ENCODE measurements at places on chromosomes 6 and 20.

GRCh38 chr6:18330548-18331081 lies 56.5 kb upstream of the RNF144B start:
- no peak for DNase-seq

GRCh38 chr6:138997136-138997535 lies 9.1 kb upstream of the REPS1 start:
- no peak for DNase-seq

DNA sequence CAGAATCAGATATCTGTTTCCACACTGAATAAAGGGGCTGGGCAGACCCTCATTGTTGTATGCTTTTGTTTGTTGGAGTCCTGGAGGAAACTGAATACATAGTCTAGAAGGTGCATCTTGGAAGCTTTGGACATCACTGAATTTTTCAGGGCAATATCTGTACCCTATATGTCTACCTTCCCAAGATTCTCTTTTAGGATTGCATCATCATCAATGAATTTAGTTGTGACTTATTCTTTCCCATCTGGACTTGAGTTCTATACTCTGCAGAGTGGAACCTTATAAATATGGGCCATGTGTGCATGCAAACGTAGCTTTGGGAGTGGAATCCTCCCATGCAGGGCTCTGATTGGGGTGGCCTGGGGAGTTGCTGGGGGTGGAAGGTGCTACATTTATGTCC lies 60.7 kb upstream of the PROKR2 start:
- DNase-seq = no peak

GRCh38 chr6:158795516-158795915 lies 23.7 kb downstream of the EZR start:
- DNase-seq = no peak

DNA sequence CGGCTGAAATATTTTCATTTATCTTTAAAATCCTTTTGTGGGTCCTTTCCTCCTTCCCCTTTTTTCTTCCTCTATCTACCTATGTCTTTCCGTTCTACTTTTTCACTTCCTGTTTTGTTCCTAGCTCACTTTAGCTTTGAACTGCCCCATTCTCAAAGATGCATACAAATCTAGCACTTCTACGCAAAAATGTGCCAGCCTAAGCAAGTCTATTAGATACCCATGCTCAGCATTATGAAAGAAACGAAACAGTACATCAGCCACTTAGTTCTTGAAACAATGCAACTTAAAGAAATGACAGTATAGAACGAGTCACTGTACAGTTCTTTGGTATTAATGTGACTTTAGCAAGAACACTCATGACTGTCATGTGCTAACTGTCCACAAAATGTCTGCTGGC lies 47.3 kb upstream of the MARCKS start:
- DNase-seq = no peak

DNA sequence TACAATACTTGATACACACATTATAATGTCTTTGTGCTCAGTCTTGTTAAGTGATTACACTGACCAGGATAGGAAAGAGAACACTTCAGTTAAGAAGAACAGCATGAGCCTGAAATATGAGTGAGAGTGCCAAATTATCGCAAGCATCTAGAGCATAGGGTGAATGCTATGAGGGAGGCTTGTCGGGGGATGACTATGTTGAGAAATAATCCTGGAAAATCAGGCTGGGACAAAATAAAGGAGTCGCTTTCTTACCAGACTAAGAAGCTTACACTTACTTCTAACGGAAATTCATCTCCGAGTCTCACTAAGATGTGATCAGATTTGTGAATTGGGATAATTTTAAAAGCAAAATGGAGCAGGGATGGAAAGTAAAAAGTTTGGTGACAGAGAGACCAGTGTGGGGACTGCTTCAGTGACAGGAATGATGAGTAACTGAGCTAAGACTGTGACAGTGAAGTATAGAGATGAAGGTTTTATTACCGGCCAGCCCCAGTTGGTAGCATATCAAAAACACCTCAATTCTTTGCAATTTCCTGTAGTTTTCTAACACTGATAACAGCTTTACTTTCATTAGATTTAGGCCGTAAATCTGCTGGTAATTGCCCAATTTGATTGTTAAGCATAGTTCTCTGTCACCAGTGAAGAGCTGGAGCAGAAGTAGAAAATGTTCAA lies 48.4 kb upstream of the DEFB112 start:
- DNase-seq = no peak

- DNase-seq = no peak
These were observed 457.0 kb downstream of the EPM2A start for GRCh38 chr6:145278163-145278807.

DNA sequence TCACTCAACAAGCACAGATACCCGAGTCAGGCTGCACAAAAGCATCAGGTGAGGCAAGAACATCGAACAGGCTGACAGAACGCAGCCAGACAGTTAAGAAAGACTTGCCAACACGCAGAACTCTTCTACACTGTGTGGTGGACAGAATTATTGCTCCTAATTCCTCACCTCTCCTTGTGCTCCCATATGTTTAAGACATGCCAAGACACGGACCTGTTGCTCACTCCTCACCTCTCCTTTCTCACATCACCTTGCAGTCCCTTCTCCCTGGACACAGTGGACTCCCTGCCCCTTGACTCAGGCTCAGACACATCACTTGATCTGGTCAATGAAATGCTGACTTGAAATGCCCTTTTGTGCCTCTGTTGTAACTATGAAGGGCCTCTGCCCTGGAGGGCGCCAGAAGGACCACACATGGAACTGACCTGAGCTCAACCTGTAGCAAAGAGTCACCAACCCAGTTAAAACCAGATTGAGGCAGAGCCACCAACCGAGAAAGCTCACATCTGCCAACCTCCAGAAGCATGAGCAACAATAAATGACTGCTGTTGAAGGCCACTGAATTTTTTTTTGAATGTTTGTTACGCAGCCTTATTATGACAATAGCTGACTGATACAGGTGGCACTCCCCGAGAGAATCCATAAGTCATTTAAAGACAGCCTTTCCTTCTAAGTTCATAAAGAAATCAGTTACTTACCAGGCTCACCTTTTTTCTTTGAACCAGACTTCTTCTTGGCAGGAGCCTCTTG lies 24.0 kb downstream of the RRBP1 start:
- no peak for DNase-seq

GRCh38 chr6:122806291-122806690 lies 17.2 kb downstream of the SMPDL3A start:
- no peak for DNase-seq

DNA sequence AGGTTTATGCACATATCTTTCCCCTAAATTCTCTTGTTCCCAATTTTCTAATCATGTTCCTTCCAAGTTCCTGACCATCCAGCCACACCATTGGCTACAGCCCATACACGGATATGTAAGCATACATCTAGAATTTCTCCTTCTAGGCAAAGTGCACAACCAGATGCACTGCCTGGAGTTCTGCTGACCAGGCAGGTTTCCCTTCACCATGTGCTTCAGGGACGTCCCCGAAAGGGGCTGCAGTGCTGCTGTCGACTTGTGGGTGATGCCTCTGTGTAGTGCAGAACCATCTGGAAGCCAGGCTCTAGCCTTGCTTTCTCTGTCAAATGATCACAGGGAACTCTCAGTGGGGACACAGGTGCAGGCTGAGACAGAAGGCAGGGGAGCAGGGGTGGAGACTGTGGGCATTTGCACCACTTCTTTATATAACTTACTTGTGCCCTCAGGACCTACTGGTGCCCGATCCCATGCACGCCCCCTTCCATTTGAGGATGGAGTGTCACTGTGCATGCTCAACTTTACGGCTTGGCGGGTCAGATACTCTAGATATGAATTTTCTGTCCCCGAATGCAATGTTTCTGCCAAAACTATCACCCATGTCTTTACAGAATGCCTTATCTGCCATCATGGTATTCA lies 37.5 kb upstream of the SMOC2 start:
- no peak for DNase-seq

- no peak for DNase-seq
These were observed 2.4 kb upstream of the CST3 start for GRCh38 chr20:23640018-23640601.

GRCh38 chr6:85361643-85362014 lies 88.3 kb upstream of the NT5E start:
- DNase-seq = no peak

GRCh38 chr6:7316658-7317533 lies 3.9 kb upstream of the SSR1 start:
- no peak for DNase-seq

Data from heart left ventricle (tissue), 16 donors.